T-helper 22 cell (primary cell): ENCODE measurements at places on chromosomes 12 and 14.

- DNase-seq = no peak
These were observed 2.4 kb upstream of the WIF1 start for GRCh38 chr12:65123435-65124063.

- DNase-seq = peak; percentile 92
These were observed at the start of gene DCAF5 for GRCh38 chr14:69152902-69153151. Gene DCAF5, minus strand, starts transcription at chr14:69153119. Its CDS starts 141 bp downstream, at chr14:69152978.

DNA sequence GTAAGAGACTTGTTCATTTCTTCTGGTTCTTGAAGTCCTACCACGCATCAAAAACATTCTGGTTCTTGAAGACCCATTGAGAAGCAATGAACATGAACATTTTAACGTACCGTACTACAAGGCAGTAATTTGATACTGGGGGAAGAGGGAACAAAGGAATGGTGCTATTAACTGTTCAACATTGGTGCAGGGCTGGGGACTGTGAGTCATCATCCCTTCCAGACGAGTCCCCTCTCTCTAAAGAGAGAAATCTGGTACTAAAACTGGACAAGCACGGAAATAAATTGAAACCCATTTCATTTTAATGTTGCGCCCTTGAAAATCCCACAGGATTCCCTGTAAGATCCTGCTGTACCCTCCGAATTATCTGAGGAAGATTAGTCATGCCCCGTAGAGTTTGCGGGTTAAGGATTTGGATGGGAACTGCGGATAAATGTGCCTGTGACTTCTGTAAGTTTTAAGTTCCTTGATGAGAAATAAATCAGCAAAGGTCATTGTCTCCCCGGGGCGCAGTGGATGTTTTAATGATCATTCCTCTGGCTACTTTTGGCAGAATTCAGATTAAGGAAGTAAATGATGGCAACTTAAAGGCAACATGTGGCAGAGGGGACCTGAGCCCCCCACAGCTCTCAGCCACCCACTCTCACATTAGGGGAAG lies 78.6 kb downstream of the KCNK13 start:
- no peak for DNase-seq

GRCh38 chr14:94494085-94494484 lies 15.2 kb downstream of the SERPINA12 start:
- DNase-seq = no peak

GRCh38 chr12:72716221-72716620 lies 444.1 kb downstream of the TRHDE start:
- no peak for DNase-seq

DNA sequence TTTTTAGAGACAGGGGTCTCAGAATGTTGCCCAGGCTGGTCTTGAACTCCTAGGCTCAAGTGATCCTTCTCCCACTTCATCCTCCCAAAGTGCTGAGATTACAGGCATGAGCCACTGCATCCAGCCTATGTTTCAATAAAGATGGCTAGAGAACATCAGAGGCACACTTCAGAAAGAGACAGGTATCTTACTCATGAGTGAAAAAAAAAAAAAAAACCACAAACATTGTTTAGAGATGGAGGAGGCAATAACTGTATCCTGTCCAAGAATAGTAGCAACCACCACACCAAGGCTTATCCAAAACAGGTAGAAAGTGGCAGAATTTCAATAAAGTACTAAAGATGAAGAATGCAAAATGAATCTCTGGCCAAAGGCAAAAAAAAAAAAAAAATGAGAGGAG lies 30.3 kb downstream of the EEA1 start:
- DNase-seq = no peak

DNA sequence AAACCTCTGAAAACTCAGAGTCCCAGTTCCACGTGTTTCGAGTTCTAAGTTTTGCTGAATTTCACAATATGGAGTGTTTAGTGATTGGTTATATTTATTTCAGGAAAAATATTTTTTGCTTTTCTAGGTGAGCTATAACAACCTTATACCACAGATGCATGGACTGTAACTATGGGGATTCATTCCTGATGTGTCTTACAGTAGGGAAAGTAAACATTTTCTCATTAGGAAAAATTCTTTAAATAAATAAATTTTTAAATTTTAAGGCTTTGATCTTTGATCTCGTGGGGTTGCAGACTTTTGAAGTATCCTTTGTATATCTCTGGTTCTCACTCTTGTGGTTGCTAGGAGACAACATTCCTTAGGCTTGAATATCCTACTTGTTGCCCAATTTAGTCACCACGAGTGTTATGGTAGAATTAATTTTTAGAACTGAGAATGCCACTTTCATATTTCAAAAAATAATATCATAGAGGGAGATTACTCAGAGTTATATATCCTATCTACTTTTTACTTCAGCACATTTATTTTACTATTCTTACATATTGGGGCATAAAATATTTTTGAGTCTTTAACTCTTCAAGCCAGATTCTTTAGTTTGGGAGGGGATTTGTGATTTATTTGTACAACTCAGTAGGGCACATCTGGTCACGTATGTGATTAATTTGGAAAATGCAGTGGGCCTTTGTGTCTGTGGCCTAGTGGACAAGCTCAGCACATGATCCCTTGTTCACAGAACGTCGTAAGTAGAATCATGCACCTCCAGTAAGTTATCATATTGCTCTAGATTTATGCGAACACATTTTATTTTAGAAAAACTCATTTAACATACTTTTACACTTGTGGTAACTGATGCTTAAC lies 224.0 kb downstream of the TTC6 start:
- no peak for DNase-seq

GRCh38 chr14:69682136-69682535 lies 70.7 kb downstream of the SUSD6 start:
- no peak for DNase-seq

DNA sequence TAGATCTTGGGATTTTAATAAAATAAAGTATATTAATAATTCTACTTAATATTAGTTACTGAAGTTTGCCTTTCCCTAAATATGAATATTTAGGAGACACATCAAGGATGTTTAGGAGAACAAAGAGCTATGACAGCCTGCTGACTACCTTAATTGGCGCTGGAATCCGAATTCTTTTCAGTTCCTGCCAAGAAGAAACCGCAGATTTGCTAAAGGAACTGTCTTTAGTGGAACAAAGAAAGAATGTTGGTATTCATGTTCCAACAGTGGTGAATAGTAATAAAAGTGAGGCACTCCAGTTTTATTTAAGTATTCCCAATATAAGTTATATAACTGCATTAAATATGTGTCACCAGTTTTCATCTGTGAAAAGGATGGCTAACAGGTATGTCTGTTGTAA lies 54.5 kb downstream of the MIS18BP1 start:
- no peak for DNase-seq

DNA sequence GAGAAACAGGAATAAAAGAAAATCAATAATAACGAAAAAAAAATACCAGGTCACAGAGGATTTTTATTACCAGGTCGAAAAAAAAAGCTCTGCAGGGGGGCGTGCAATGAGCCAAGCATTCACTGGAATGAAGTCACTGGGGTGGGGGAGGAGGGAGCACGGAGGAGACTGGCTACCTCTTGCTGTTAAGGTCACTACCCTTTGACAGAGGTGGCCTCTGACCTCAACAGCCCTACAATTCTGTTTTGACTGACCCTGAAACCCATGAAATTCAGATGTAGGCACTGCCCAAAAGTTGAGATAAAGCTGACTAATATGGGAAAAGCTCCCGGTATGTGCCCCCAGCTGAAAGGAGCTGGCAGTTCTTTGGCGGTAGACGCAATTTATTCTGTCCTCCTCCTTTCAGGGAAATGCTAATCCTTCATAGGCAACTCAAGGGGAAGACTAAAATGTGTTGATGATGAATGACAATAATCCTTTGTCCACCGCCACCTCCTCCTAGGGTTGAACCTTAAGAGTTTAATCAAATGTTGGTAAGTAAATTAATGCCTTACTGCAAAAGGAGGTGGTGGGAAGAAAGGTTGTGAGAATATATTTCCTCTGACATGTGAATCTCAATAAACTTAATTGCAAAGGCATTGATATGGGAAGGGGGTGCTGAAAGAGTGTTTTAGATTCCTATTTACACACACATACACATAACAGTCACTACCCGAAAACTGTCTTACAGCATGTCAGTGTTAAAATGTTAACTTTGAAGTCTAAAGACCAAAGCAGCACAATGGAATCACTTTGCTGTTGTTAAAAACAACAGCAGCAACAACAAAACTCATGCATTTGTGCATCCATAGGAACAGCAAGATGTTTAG lies 6.3 kb upstream of the RIC8B start:
- no peak for DNase-seq

GRCh38 chr14:68544081-68544892 lies 248.6 kb downstream of the ZFP36L1 start:
- no peak for DNase-seq

DNA sequence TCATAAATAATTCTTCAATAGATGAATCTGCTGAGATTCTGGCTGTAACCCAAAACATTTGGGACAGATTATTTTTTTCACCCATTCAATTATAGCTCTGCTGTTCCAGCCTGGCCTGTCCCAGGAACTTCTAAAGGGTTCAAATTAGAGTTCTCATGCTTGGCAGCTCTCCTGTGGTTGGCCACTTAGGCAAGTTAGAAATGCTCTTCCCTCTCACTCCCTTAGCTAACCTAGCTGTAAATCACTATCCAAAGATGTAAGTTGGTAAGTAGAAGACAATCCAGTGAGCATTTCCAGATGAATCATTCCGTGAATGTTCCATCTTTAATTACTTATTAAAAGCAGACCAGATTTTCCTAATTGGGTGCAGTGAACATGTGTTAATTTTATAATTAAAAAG lies 760.4 kb upstream of the TBX3 start:
- DNase-seq = no peak

- no peak for DNase-seq
These were observed 226.2 kb upstream of the CRY1 start for GRCh38 chr12:107319533-107320032.

DNA sequence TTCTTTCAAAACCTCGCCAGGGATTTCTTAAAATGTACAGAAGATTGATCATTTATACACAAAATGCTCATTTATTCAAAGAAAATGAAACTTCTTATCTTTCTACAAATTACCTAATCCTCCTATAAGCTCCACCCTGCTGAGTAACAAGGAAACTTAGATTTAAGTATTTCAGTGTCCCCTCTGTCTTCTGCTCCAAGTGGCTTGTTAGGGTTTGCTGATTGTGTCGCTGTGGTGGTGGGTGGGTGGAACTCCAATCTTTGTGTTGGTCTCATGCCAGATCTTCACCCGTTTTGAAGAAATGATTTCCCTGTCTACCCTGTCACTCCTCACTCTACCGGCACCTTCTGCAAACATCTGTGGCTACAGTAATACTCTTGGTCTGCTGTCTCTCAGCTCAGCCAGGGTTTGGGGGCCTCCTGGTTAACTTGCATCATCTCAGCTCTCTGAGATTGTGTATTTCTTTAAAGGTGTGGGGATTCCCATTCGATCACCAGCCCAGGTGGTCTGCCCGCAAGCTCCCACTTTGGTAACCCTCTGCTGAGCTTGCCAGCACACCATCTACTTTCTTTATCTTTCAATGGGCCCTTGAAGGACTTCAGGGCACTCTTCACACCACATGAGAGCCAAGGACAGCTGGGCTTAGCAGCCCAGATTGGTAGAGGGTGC lies 73.8 kb downstream of the DRAM1 start:
- no peak for DNase-seq

- no peak for DNase-seq
These were observed 71.1 kb downstream of the PELI2 start for GRCh38 chr14:56189307-56189706.

GRCh38 chr12:44174053-44174452 lies 338.2 kb downstream of the TMEM117 start:
- DNase-seq = no peak

GRCh38 chr12:116378002-116378401 lies 100.5 kb upstream of the MED13L start:
- no peak for DNase-seq

DNA sequence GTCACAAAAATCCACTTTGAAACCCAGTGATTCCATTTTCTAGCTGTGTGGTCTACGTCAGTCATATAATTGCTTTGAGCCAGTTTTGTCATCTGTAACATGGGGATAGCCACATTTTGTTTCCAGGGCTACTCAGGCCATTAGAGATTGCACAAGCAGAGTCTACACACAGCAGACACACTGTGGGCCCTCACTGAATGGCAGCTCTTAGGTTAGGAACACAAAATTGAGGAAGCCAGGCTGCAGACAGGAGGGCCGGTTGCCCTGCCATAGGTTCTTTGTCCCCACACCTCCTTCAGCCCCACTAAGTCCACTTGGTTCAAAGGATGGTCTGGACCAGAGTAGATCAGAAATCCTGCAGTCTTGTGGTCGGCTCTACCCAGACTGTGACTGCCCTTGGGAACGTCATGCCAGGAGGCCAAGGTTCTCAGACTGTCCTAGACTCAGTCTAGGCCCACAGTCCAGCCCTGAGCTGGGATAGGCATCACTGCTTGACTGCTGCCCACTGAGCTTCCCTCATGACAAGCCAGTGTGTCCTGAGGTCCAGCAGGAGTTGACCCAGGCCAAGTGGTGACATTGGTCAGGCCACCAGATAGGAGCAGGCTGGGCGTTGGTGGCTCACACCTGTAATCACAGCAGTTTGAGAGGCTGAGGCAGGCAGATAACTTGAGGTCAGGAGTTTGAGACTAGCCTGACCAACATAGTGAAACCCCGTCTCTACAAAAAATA lies 3.8 kb upstream of the MYH7 start:
- DNase-seq = no peak

- DNase-seq = no peak
These were observed 6.0 kb upstream of the ACVRL1 start for GRCh38 chr12:51901121-51901817.

DNA sequence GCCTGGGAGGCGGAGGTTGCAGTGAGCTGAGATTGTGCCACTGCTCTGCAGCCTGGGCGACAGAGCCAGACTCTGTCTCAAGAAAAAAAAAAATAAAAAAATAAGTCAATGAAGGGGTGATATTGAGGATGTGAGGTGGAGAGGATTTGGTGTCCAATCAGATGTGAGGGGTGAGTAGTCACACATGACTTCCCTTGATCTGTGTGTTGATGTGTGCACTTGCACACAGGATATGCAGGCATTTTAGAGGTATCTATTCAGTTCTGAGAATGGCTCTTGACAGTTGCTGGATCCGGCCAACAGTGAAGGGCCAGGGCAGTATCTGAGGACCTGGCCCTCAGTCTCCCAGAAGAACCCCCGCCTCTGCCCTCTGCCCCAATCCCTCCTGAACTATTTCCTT lies 7.8 kb upstream of the SP7 start:
- no peak for DNase-seq

GRCh38 chr12:5310151-5310550 lies 121.8 kb upstream of the NTF3 start:
- DNase-seq = no peak

GRCh38 chr12:131007740-131008117 lies 54.0 kb downstream of the ADGRD1 start:
- no peak for DNase-seq

DNA sequence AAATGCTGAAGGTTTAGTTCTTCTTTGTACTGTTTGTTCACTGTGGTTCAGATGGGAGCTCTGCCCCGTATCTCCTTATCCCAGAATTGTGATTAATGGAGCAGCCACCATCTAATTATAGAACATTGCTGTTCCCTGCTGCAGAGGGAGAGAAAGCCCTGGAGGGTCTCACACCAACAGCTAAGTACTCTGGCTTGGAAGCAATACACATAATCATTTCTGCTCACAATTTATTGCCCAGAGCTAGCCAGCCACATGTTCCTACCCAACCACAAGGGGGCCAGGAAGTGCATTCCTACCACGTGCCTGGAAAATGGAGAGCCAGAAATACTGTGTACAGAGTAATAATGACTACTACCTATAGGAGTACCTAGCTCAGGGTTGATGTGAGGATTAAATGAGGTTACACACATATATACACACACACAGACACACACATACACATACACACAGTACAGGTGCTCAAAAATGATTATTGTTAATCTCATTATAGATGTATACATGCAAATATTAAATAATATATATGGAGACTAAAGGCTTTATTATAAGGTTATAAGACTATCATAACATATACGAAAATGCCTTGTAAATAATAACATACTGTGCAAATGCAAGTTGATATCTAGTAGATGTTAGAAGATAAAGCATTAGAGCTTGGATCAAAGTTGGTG lies 22.3 kb downstream of the MSRB3 start:
- DNase-seq = no peak
